ENCODE measurements at places on chromosomes 2 and 18.

GRCh38 chr18:24658302-24658701, 197.9 kb downstream of the HRH4 start:
- no peak for DNase-seq

DNA sequence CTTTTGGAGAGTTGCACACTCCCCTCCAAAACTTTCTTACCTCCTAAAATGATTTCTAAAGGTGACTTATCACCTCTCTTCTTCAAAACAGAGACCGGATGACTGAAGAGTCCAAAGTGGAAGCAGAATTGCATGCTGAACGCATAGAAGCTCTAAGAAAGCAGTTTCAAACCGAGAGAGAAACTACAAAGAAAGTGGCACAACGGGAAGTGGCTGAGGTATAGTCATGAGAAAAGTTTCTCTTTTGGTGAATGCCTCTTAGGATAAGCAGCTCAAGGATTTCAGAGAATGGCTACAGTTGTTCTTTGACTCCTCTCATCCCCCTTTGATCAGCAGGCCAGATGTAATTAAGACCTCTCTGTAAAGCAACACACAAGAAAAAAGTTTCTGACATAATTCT, 73.6 kb downstream of the GTF3C3 start:
- DNase-seq: no peak

GRCh38 chr2:221810245-221810644, 238.1 kb upstream of the EPHA4 start:
- no peak for DNase-seq

DNA sequence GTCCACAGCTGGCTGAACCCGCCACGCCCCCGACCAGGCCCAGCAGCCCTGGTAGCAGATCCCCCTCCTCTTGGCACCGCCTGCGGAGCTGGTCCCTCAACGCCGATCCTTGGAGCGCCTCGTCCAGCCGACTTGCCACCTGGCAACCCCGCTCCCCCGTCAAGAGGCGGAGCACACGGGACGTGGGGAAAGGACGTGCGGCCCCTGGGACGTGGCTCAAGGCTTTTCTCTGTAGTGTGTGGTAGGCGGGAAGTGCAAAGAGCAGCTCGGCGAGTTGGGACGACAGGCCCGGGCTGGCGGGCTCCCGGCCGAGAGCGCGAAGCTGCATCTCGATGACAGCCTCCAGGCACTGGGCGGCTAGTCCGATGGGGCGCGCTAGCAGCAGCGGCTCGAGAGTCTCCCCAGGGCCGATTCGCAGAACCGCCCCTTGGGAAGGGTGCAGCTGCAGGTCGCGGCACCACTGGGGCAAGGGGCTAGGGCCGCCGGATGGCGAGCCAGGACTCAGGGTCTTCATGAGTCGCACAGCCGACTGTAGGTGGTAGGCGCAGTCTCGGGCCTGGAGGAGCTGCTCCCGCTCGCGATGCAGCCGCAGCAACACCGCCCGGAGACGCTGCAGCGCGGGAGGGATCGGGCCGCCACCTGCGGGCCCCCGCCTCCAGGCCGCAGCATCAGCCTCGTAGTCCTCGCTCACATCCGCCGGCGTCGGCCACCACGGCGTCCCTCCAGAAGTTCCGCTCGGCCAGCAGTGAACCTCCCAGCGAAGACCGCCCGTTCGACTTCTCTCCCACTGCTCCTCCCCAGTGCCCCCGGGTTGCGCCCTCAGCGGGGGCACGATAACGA, 617 bp downstream of the CCDC142 start:
- DNase-seq: peak; percentile 65

DNA sequence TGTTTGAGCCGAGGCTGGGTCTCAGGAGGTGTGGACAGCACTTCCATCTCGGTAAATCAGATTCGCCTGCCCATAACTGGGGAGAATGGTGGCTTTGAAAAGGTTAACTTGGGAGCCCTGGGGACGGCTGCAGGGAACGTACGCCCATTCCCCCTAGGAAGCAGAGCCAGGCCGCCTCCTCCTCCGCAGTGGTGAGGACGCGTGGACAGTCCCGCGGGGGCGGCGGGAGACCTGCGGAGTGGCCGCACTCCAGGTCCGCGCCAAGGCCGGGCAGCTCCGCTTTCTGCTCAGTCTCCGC, 845 bp upstream of the MYCN start:
- DNase-seq: no peak

Data from NAMALWA (cell line).